Stimulated activated CD4-positive, alpha-beta T cell treated with anti-CD3 and anti-CD28 coated beads, TNF-alpha, amount 100 ng/mL, for 48 hours (primary cell): ENCODE measurements at places on chromosomes 13 and 19.

DNA sequence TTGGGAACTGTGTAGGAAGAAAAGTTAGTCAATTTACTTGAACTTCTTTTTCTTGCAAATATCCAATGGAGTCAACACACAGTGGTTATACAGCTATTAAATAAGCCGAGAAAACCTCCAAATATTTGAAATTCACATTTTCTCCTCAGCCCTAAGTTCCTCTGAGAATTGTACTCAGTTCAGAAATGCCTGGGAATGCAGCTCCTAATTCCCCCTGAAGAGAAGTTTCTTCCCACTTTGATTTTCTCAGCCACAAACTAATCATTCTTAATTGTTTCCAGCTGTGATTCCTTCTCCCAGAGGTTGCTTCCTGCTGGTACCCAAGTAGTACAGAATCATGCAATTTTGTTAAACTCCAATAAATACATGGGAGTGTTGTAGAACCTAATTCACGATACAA is 246.1 kb upstream of the MIR17HG start:
- no peak for DNase-seq

GRCh38 chr19:53076984-53077383 is 26.2 kb downstream of the ZNF160 start:
- no peak for DNase-seq

- no peak for DNase-seq
These were observed 8.9 kb upstream of the TRPC4 start for GRCh38 chr13:37878496-37878895.

DNA sequence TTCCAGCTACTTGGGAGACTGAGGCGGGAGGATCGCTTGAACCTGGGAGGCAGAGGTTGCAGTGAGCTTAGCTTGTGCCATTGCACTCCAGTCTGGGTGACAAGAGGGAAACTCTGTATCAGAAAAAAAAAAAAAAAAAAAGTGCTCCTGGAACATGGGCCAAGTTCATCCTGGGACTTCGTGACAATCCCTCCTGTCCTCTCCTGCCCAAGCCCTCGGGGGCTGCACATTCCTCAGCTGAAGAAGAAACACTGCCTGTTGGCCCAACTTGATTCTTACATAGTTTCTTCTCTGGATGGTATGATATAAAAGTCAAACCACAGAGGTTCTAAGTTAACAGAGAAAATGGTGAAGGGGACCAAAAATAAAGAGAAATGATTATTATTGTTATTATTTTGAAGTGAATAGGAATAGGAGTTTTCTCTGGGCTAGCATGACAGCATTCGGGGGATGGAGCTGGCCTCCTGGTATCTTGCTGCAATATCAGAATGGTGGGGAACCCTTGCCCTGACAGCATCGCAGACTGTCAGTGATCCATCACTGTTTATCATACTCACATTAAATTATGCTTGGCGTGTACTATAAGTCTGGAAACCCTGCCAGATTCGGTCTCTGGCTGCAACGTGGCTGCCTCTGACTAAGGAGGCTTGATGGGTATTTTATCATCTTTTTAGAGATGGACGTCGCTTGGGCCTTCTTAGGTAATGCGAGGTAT is 113.7 kb upstream of the OXGR1 start:
- DNase-seq = no peak

DNA sequence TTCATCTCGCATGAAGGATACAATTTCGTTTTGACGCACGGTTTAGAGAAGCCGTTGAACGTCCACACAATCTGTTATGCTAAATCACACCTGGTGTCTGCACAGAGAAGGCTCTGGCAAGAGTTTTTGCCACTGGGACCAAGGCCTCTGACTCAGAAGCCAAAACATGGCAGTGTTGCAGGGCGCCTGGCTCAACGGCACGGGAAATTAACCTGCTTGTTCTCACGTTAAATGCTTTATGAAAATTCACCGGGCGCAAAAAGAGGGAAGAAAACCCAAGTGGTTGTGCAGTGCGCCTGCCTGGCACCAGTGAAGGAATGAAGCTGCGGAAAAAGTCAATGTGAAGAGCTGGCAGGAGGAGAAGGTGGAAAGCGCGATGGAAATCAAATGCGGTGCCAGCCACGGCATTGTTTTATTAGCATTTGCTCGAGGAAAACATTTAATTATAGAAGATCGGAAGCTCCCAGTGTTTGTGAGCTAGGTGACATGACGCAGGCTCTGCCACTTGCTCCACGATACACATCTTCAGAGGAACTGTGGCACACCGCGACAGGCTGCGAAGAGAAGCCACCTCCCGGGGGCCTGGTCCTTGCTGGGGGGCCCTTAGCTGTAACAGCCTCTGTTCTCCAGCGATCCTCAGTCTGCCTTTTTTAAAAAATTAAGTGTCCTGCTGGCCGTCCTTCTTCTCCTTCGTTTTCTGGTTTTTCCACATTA is 126.2 kb downstream of the ZIC5 start:
- DNase-seq = no peak
